ENCODE measurements at places on chromosomes 2 and 18.
A peak's percentile ranks its signal among the peaks of the same experiment; 100 is the strongest.

GRCh38 chr2:207847098-207847806 is 77.5 kb upstream of the FZD5 start:
- DNase-seq = no peak

GRCh38 chr2:27085673-27086089 is 891 bp upstream of the KHK start:
- peak; percentile 88 for DNase-seq

DNA sequence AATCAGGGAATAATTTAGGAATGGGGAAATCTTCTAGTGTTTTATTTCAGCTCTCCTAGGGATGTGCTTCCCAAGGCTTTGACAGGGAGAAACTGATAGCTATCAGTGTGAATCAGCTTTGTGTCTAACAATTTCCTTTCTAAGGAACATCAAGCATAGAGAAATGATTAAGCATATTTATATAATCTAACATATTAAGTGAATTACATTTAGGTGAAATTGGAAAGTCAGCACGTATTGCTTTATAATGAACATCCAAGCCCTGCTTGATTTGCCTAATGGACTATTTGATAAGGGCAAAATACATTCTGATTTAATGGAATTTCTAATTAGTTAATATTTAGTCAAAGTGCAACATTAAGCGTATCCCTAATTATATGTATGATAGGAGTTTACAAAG is 19.5 kb upstream of the TSPYL6 start:
- DNase-seq = no peak

- DNase-seq = no peak
Measured at GRCh38 chr18:46373131-46373530, 268.9 kb downstream of the HAUS1 start.

- DNase-seq = no peak
Measured at GRCh38 chr2:105455488-105456003, 56.7 kb upstream of the FHL2 start.

DNA sequence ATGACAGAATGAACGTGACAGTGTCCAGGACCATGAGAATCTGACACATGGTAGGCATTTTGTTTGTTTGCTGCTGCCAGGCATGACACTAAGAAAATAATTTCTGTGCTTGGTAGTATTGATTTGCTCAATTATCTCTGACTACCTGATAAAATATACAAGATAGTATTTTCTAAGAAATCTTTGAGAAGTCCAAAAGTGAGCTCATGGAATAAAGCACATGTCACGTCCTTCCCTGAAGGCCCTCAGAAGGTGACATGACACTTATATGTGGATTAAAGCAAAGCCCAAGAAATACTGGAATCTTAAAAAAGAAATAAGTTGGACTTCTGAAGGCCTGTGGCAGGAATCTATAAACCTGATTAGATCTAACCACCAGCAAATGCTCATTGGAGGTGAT is 3.8 kb upstream of the TTN start:
- DNase-seq = no peak

- DNase-seq = no peak
Measured at GRCh38 chr18:56973487-56973886, 173.4 kb upstream of the BOD1L2 start.

- DNase-seq = no peak
Measured at GRCh38 chr2:211458974-211459373, 902.6 kb downstream of the CPS1 start.

- DNase-seq = no peak
Measured at GRCh38 chr2:176664478-176664877, 395.2 kb downstream of the MTX2 start.

GRCh38 chr18:6236258-6236657 is 178.5 kb downstream of the L3MBTL4 start:
- no peak for DNase-seq

DNA sequence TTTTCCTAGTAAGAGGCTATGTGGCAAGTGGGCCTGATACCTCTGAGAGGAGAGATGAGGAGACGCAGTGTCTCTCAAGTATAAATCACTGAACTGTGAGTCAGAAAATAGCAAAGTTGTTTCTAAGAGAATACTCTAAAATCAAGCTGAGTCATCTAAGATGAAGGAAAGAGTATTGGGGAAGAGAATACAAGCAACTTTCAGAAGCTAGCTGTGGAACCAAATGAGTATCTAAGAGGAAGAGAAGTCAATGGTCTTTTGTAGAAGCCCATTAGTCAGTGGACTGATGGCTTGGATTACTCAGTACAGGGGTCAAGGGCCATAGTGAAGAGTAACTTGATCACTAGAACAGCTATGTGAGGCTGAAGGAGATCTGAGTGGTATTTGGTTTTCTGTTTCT is 2.7 kb upstream of the DCC start:
- no peak for DNase-seq

- DNase-seq = peak; percentile 50
Measured at GRCh38 chr2:71466301-71467179, 13.2 kb downstream of the DYSF start.

GRCh38 chr18:14970027-14970426 is 222.1 kb downstream of the ANKRD30B start:
- no peak for DNase-seq

- no peak for DNase-seq
Measured at GRCh38 chr2:3986530-3987258, 283.3 kb downstream of the DCDC2C start.

DNA sequence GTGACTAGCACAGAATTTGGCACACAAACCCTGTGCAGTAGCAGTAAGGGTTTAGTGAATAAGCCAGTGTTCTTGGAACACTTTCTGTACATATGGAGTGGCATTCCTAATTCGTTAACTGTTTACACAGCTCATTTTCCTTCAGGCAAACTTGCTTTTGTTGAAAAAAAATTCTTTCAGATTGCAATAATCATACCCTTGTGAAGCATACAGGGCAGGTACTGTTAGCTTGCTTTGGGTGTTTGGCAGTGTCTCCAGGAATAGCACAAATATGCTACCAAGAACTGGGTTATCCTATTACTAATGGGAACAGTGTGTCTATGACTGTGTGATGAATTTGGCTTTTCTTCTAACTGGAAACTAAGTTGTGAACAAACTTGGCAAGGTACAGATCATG is 33.4 kb downstream of the UGP2 start:
- no peak for DNase-seq

- no peak for DNase-seq
Measured at GRCh38 chr18:32891130-32891529, 118.3 kb upstream of the KLHL14 start.

GRCh38 chr2:46435353-46435752 is 44.0 kb upstream of the TMEM247 start:
- no peak for DNase-seq

- no peak for DNase-seq
Measured at GRCh38 chr18:69349912-69350597, 50.6 kb upstream of the DOK6 start.

DNA sequence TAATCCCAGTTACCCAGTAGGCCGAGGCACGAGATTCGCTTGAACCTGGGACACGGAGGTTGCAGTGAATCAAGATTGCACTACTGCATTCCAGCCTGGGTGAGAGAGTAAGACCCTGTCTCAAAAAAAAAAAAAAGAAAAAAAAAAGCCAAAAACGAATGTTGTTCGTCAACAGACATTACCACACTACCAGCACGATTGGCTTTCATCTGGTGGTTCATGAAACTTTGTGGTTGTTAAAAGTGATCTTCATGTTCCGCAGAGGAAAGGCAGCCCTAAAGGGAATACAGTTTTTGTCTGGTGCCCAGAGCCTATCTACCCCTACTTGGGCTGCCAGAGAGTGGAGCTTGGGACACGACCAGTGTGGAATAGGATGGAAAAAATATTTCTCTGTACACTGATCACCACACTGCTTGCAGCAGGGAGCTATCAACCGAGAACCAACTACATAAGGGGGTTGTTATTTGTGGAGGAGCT is 13.6 kb upstream of the CXCR4 start:
- DNase-seq = no peak

DNA sequence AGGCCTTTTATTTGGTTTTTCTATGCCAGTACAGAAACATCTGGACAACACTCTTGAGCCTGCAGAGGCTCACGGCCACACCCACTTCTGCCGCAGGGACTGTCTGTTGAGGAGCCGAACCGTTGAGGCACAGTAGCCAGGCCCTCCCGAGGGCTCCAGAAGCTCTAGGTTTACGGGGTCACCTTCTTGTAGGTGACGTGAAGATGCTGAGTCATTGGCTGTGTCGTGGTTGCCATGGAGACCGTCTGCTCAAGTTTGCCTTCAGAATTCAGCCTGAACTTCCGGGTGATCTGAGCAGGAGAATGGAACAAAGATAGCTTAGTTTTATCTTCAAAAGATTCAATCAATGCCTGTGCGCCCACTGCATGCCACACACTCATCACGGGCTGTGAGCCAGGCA is 25.9 kb downstream of the BOK start:
- no peak for DNase-seq

DNA sequence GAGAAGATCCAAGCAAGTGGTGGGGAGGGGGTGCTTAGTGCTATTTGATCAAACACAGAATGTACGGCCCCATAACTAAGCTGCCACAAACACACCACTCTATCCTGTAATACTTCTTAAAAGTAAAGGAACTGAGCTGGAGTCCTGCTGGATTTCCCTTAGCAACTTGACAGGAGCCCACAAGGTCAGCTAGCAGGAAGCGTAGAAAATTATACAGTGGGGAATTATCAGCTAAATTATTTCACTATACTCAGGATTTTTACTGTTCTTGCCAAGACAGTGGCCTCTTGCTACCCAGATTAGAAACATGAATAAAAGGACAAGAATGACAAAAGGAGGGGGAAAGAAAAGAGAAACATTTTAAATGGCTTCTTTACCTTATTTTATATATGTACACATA is 217.1 kb downstream of the ZNF521 start:
- no peak for DNase-seq

- no peak for DNase-seq
Measured at GRCh38 chr2:26533661-26534060, 55.7 kb upstream of the OTOF start.

DNA sequence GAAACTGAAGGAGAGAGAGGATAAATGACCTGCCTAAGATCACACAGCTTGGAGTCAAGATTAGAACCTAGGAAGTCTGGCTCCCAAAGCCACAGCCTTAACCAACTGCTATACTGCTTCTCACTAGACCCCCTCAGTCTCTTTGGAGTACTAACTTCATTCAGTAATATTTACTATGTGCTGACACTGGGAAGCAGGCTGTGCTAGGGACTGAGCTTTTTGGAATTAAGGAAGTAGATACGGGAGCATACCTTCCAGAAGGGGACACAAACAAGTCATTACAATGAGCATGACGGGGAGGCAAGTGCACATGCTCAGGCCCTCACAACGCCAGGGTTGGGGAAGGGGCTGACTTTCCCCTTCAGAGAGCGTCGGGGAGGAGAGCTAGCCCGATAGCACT is 97.7 kb downstream of the INO80D start:
- no peak for DNase-seq

DNA sequence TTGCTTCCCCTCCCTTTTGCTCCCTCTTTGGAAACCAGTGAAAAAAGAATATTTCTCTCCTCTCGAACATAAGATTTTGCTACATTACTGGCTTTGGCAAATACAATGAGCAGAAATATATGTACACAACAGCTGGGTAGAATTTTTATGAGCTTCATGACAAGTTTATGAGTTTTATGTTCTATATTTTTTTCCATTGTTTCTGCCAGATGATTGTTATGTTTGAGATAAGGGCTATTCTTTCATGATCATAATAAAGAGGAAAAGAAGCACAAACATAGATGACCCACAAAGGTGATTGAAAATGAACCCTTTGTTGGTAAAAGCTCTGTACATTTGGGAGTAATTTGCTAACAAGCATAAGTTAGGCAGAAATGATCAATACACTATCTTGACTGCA is 14.8 kb upstream of the TFPI start:
- DNase-seq = no peak

DNA sequence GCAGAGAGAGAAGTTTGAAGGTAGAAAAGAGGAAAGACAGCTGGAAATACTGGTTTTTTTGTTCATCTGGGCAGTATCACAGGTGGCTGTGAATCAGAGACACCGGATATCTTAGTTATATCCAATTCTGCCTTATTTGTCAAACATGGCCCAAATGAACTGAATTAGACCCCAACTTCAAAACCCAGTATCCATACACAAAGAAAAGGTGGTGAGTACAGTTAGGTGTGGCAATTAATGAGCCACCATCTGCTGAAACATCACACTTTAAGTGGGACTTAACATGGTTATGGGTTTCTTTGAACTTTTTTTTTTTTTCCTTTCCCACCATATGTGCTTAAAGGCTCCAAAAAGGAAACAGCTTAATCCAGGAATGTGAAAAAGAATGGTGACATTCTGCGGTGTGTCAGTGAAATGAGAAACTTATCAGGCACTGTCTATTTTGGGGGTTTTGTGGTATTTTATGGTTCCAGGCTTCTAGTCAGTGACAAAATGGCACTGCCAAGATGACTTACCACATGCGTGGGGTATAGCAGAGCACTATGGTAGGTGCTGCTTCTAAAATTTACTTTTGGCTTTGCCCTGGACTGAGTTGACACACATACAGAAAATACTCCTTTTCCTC is 5.0 kb upstream of the TMEM178A start:
- no peak for DNase-seq

DNA sequence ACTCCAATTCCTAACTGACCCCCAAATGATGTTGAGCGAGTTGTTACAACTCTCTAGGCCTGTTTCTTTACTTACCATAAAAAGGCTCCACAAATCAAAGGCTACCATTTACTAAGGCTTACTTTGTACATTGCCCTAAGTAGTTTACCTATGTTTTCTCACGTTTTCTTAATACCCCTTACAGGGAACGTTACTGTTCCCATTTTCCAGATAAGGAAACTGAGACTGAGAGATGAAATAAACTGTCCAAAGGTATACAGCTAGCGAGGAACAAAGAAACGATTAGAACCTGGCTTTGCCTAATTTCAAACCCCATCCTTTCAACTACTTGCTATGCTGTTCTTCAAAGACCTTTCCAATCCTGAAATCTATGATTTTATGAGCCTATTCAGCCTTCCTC is 74.8 kb upstream of the SPTBN1 start:
- no peak for DNase-seq

DNA sequence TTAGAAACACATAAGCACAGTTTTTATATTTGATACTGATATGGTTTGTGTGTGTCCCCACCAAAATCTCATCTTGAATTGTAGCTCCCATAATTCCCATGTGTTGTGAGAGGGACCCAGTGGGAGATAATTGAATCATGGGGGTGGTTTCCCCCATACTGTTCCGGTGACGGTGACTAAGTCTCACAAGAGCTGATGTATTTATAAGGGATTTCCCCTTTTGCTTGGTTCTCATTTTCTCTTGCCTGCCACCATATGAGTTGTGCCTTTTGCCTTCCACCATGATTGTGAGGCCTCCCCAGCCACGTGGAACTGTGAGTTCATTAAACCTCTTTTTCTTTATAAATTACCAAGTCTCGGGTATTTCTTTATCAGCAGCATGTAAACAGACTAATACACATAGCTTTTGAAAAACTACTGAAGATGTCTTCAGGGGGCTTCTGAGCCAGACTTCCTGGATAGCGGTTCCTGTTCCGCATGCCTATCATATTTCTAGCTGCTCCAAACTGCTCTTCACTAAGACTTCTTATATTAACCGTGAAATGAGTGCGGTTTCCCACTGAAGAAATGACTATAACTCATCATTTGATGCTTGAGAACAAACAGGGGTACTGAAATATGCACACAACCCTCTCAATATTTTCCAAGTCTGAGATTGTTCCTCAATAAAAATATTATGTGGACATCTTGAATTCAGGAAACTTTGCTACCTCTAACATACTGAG is 75.8 kb downstream of the SPHKAP start:
- DNase-seq = no peak

- no peak for DNase-seq
Measured at GRCh38 chr2:239819091-239819973, 205.8 kb downstream of the NDUFA10 start.

GRCh38 chr2:230868161-230868946 is 3.6 kb downstream of the ITM2C start:
- no peak for DNase-seq

GRCh38 chr2:64656379-64656778 is 2.7 kb upstream of the SERTAD2 start:
- no peak for DNase-seq

Measured in WERI-Rb-1 (cell line).